Transverse colon (tissue), 4 donors: ENCODE measurements at places on chromosomes 6 and 20. TPM values are rescaled to one million over a fixed set of nuclear protein-coding genes. Genes with fewer than 3 reads are reported as not detected.

Gene BAG2
- 10.8 TPM for total RNA-seq

DNA sequence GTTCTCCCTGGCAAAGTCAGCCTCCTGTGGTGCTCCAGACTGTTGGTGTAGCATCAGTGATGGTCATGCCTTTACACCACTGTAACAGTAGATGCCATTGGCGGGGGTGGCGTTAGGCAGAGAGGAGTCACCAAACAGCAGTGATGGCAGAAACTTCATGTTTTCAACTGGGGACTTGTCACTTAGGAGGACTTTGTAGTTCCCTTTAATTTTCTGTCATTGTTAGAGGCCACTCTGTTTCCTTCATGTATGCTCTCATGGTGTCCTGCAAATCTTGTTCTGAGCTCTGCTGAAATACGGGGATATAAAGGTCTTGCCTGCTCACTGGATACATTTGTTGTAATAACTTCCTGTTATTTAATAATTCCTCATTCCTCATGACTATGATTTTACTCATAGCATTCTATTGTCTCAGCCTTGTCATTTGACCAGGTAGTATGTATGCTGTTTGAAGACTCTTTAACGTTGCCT lies 4.6 kb downstream of the MAP3K4 start:
- no peak for DNase-seq

DNA sequence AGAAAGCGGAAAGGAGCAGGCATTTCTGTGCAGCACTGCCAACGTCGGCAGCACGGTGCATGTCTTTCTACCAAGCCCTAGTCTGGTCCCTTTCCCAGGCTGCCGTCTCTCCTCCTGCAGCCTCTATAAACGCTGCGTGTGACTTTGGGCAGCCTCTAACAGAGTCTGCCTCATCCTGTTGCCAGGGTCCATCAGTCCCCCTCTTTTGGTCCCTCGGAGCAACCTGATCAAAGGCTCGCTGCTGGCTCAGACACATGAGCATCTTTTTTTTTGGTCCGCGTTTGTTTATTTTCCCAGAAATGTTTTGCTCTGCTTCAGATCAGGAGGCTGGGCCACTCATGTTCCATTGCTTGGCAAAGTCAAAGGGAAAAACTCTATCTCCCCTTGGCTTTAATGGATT lies 166.8 kb upstream of the CST7 start:
- no peak for DNase-seq

DNA sequence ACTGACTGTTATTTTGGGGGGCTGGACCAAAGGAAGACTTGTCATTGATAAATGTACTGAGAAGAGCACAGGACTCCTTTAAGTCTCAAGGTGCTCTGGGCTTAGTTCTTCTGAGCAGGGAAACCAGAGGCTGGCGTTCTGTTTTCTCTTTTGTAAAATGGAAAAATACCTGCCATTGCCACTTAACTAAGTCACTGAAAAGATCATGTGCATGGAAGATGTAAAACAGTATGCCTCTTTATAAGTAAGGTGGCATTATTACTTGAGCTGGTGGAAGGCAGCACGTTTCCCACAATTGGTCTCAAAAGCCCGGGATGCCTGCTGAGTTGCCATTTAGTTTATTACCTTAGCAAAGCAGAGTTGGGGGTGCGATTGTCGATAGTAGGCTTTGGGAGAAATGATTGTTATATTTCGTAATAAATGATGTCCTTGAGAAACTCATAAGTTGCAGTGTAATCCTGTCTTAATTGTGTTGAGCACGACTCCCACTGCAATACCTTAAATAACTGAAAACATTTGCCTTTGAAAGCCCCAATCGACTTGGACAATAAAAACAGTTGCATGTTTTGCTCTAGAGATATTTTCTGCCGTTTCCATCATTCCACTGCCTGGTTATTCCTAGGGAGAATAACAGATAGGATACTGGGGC lies 3.6 kb downstream of the JARID2 start:
- DNase-seq, result no peak

Gene PROKR2
- not detected for total RNA-seq

GRCh38 chr6:87908978-87909811 lies 138.4 kb upstream of the SPACA1 start:
- no peak for DNase-seq

Gene SLC22A16
- total RNA-seq, result not detected

- DNase-seq, result no peak
Observed at GRCh38 chr20:34240693-34241615, at the start of gene ASIP. TSS of gene ASIP (plus strand) at chr20:34241423. CDS start at chr20:34260375, 18,952 bp downstream.

GRCh38 chr6:144477856-144478255 lies 192.7 kb downstream of the UTRN start:
- no peak for DNase-seq

Gene STX11
- total RNA-seq, result 1.8 TPM

GRCh38 chr6:88556663-88557062 lies 390.5 kb upstream of the CNR1 start:
- DNase-seq, result no peak

DNA sequence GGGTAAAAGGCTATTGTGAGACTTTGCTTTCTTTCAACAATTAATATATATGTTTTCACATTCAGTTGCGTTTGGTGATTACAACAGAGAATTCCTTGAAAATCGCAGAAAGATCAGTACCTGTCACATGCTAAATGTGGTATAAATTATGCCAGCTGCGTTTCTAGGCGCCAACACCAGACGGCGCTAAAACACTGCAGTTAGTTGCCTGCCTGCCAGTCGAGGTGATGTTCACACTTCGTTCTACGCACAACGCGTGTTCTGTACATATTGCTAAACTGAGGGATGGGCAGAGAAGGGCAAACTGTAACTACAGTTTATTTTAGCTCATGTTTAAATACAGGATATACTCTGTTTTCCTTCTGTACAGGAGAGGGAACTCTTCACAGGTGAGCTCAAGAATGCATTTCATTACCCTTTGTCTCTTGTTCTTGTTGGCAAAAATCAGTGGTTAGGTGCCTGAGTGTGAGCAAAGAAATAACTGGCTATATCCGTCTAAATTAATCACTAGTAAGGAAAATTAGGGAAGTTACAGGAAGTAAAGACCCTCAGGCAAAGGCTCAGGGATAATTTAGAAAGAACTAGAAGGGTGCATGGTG lies 100.1 kb upstream of the RGS17 start:
- peak; percentile 40 for DNase-seq
